Vagina (tissue), 2 donors: ENCODE measurements at places on chromosomes 13 and 19.

GRCh38 chr19:3982701-3983541 is 2.3 kb downstream of the EEF2 start:
- DNase-seq = no peak

DNA sequence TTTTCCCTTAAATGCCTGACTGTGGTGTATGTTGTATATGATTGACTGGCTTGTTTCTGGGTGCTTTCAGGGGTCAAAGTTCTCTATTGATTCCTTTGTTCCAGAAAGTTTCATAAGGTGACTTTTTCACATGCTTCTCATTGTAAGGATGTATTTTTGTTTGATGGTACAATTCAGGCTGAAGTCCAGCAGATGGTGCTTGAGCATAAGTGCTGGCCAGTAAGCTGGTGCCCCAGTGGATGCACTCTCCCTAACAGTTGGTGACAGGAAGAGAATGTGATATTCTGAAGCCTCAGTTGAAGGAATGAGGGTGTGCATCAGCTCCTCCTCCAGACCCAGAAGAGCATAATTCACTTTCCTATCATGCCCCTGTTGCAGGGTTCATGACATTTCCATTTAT is 1941.6 kb upstream of the PRR20A start:
- DNase-seq = no peak

DNA sequence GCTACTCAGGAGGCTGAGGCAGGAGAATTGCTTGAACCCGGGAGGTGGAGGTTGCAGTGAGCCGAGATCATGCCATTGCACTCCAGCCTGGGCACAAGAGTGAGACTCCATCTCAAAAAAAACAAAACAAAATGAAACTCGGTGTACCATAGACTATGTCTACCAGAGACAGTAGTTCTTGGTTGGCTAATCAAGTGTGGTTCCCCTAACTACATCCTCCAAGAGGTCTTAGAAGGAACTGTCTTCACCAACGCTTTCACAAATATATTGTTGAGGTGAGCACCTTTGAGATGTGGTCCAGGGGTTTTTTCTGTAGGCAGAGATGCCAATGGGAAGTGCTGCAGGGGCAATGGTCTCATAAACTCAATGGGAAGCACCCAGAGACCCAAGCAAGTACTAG is 48.0 kb downstream of the RFC3 start:
- DNase-seq = no peak

GRCh38 chr19:19259741-19260140 is 13.4 kb downstream of the TM6SF2 start:
- no peak for DNase-seq

GRCh38 chr13:100235311-100235901 is 146.5 kb downstream of the PCCA start:
- DNase-seq = no peak

DNA sequence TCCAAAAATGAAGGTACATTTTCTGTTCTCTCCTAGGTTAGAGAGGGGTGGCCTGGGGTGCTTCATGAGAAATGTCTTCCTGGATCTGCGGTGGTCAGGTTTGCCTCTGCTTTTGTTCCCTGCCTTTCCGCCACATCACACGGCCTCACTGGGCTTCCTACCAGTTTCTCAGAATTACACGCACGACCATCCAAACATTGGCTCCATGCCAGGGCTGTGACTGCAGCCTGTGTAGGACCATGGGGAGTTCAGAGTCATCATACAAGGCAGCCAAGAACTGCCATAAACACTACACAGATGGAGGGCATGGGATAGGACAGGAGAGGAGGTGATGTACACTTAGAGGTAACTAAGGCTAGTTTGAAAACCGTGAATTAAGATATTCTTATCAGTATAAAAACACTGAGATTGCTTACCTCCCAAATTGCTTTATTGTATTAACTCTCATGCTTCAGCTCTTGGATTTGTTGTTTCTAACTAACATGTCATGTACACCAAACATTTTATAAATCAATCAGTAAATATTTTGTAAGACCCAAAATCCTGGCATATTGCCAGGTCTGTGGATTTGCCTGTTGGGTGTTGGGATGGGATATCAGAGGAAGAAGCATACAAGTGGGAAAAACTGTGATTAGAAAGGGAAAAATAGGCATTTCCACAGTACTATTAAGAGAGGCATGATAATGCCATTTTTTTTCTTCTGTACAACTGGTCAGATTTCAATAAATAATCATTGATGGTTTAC is 45.2 kb downstream of the CDADC1 start:
- no peak for DNase-seq

GRCh38 chr19:35587321-35587720 is 1.3 kb downstream of the PMIS2 start:
- no peak for DNase-seq

DNA sequence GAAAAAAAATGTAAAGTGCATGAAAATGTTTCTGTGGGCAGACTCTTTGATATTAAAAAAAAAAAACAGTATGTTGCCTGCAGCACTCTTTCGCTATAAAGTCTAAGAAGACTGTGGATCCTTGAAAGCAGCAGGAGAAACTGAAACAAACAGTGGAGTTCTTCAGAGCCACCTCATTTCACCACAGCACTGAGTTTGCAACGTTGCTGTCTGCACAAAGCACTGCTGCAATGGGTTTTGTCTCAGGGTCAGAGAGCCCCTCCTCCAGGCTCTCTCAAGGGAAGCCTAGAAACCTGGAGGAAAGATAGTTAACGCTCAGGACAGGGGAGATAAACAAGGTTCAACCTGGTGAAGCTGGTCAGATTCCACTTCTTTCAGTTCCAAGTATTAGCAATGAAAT is 248.7 kb downstream of the EFNB2 start:
- DNase-seq = no peak

GRCh38 chr13:46546084-46546768 is 6.7 kb upstream of the LRCH1 start:
- no peak for DNase-seq

DNA sequence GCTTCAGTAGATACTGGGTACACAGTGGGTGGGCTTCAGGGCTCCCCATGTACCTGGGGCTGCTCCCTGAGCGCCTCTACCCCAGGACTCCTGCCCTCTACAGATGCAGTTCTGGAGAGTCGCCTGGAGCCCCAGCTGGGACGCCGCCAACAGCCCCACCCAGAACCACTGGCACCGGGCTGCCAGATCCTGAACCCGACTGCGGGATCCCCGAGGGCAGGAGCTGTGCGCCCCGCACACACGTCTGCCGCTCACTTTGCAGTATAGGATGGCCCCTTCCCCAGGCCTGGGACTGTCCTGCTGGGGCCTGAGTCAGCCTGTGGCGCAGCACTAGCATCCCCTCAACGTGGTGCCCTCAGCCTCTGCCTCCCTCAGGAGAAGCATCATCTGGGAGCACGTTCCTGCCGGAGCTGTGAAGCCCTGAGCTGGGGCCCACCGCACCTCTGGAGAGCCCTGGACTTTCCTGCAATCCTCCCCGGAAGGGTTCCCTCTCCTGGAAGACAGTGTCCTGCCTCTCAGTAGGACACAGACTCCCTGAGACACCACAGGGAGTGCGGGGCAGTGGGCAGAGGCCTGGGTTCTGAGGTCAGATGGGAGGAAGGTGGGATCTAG is 3.7 kb downstream of the REXO1 start:
- no peak for DNase-seq

DNA sequence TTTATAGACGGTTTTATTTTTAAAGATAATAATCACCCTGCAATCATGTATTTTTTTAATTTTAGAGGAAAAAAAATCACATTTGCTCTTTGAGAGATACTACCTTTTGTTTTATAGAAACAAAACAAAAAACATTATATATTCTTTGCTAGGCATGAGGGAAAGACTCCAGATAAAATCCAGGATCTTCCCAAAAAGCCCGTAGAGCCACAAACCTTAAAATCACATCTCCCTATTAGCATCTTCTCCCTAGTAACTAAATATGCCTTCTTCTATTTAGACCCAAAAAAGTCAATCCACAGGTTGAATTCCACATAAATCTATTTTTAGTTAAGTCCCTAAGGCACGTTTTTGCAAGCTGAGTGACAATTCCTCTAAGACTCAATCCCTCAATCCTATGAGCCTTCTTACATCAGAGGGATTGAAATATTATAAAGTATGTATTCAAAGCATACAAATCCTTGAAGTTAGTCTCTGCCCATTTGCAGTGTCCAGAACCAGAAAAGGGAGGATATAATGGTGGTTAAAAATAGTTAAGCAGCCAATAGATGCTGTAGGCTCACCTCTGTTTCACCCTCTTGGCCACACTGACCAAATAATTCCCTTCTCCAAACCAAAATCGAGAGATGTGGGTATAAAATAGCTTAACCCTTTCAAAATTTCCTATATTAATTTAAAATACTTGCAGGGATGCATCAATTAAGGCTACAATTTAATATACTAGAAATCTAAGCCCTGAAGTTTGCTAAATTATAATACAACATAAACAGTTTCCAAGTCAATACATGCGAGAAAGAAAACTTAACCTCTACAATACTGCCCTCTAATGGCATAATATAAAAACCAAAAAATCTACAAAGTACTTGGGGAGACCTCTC is 64.0 kb downstream of the SERP2 start:
- DNase-seq = no peak

DNA sequence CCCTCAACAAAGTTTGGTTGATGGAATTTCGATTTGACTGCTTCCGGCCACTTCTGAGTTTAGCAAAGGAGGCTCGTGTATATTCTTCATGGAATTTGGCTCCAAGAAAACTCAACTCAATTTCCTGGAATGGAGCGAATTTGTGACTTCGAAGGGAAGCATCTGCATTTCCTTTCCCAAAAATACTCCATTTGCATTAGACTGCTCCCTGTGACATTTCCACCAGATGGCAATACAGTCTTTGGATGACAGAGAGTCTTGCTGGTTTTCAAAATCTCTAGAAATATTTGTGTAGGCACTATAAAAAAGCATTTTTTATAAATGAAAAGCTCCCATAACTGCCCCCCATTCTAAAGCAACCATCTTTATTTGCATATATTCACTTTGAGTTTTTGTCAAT is 4.1 kb downstream of the C1QTNF9 start:
- no peak for DNase-seq

GRCh38 chr13:91902291-91902690 is 503.9 kb downstream of the GPC5 start:
- no peak for DNase-seq

DNA sequence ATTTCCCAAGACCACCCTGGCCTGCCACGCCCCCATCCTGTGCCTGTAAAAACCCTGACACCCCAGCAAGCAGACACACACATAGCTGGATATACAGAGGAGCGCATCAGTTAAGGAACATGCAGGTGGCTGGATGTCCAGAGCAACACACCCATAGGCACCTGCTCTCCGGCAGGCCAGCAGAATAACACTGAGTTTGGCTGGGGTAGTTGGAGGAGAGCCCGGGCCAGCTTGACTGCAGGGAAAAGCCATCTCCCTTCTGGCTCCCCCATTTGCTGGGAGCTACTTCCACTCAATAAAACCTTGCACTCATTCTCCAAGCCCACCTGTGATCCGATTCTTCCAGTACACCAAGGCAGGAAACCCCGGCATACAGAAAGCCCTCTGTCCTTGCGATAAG is 8.9 kb downstream of the RASL11A start:
- no peak for DNase-seq

DNA sequence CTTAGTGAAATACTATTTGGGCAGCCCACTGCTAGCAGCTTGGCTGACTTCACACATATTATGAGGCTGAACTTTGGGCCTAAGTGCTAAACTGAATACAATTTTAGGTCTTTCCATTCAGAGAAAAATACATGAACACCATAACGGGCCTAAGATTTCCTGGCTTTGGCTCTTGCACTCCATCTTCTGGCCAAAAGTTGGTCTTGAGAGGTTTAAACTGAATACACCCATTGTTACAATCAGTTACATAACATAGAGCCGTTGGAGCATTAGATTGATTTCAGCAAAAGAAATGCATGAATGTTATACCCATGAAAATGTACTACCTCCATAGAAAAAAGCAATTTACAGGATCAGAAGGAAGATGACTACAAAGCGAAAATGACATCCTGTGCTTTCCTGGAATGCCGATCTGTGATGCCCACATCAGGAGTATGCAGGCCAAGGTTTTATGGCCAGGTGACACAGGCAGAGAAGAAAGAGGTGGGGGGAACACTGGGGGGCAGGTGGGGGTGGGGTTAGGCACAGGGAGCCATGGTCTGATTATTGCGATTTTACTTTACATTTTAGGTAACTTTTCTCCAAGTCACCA is 11.1 kb upstream of the SHISA2 start:
- no peak for DNase-seq

DNA sequence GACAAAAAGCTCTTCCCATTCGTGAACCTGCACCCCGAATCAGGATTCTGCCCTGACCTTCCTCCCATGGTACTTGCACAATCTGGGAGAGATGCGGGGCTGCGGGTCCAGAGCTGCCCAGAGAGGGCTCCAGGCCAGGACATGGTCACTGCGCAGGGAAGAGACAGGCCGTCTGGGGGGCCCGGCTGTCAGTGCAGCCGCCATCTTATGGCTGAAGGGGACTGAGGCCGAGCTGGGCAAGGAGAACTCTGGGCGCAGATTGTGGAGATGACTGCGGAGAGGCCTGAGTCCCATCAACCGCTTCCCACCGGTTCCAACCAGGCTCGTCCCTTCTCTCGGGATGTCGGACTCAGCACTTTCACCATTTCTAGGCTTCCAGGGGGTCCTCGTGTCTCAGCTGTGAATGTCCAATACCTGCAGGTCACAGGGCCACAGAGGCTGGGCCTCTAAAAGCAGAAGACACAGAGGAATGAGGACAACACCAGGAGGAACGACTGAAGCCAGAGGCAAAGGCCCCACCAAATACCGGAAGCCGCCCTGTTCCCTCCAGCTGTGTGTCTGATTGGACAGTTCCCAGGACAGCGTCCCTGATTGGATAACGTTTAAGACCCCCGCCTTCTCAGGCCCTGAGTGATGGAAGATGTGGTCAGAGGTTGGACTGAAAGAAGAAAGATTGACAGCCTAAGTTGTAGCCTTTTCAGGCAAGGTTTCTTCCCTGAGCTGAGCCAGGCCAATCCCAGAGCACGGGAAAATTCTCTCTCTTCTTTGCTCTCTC is 117.1 kb upstream of the ZNF91 start:
- no peak for DNase-seq

GRCh38 chr13:79404985-79405384 is 1.1 kb downstream of the RBM26 start:
- DNase-seq = no peak

GRCh38 chr13:44573790-44574465 is 2.2 kb downstream of the TSC22D1 start:
- DNase-seq = no peak

DNA sequence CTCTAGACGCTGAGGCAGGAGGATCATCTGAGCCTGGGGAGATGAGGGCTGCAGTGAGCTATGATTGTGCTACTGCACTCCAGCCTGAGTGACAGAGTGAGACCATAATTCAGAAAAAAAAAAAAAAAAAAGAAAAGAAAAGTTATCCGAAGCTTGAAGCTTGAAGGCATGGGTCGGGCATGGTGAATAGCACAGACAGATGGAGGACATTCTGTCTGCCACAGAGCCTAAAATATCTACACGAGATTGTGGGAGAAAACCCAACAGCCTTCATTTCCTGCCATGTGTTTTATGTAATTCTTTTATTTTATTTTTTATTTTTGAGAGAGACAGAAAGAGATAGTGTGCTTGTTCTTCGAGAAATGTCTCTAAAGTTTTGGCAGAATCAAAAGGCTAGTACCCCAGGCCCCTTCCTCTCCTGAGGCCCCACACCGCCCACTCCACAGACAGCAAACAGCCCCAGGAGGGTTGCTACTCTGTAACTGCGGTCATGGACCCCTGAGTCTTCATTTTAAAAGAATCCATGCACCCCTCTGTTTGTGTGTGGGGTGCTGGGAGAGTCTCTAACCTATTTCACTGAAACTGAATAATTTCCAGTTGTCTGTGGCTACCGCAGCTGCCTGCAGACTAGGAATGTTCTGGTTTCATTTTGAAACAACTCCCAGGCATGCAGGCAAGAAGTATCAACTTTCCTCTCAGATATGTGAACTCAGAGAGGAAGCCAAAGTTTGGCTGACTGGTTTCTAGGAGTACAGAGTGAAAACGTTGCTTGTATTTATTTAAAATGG is 38.4 kb upstream of the RCBTB2 start:
- no peak for DNase-seq
